ENCODE measurements at places on chromosomes 11 and 22.

DNA sequence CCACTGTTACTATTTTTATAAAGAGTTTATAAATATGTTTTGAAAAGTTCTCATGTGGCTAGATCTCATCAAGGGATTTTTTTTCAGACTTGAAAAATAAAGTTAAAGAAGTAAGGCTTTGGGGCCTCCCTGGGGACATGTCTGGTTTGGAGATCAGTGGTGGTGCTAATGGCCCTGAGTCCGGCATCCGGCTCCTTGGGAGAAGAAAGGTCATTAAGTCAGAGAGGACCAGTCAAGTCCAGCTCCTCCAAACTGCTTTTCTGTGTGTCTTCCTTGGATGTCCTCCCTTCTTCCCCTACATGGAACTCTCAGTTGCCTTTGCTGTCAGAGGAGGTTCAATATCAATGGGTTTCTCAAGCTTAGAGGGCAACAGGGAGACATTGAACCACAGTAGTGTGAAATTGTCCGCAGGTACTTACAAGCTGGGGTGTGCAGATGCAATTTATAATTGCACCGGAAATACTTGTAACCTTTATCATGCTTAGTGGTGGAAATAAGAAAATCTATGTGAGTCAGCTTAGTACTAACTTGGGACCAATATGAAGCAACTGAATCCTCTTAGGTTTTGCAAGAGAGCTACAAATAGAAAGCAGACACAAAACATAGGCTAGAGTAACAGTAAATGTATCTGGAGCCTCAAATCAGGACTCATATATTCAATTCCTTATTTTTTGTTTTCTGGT, 144.3 kb downstream of the TEAD1 start:
- no peak for DNase-seq

DNA sequence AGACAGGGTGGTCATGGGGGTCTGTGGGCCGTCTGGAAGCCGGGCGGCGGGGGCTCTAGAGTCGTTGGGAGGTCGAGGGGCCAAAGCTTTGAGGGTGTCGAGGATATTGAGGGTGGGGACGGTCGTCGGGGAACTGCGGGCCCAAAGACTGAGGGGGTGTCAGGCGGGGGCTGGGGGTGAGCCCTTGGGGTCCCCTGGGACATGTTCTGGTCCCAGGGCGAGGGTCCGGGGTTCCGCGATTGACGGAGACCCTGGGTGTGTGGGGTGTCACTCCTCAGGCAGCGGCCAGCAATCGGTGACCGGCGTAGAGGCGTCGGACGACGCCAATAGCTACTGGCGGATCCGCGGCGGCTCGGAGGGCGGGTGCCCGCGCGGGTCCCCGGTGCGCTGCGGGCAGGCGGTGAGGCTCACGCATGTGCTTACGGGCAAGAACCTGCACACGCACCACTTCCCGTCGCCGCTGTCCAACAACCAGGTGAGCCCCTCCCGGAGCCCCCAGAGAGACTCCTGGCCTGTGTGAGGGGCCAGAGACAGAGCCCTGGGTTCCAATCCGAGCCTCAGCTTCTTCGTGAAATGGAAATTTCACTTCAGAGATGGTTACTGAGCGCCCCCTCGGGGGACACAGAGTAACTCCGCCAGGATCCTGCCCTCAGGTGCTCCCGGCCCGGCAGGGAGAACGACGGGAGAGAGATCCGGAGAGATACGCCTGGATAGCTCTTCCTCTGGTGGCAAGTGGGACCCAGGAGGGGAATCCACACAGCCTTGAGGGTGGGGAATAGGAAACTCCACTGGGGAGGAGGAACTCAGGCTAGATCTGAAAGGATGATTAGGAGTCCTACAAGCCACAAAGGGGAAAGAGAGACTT, 714 bp downstream of the SDF2L1 start:
- peak; percentile 79 for DNase-seq

- no peak for DNase-seq
These were observed 10.7 kb upstream of the TXN2 start for GRCh38 chr22:36492109-36492508.

- DNase-seq, result peak; percentile 40
These were observed 5.2 kb upstream of the MUC5AC start for GRCh38 chr11:1152316-1153104.

DNA sequence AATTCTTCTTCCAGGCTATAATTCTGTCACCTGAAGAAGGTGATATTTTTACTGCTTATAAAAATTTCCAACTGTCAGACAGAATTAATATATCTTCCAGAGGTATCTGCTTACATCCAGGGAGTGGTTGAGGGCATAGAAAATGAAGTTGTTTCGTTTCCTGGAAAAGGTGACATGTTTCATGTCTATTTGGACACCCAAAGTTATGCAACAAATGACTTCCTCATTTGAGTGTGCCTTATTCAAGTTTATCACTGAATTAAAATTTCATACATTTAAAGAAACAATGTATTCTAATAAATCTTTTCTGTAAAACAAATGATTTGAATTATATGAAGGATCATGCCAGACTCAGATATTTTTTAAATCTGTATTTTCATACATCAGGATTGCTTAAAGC, 8.5 kb upstream of the GRAMD1B start:
- no peak for DNase-seq

GRCh38 chr11:30125456-30125855, 105.4 kb upstream of the FSHB start:
- no peak for DNase-seq

DNA sequence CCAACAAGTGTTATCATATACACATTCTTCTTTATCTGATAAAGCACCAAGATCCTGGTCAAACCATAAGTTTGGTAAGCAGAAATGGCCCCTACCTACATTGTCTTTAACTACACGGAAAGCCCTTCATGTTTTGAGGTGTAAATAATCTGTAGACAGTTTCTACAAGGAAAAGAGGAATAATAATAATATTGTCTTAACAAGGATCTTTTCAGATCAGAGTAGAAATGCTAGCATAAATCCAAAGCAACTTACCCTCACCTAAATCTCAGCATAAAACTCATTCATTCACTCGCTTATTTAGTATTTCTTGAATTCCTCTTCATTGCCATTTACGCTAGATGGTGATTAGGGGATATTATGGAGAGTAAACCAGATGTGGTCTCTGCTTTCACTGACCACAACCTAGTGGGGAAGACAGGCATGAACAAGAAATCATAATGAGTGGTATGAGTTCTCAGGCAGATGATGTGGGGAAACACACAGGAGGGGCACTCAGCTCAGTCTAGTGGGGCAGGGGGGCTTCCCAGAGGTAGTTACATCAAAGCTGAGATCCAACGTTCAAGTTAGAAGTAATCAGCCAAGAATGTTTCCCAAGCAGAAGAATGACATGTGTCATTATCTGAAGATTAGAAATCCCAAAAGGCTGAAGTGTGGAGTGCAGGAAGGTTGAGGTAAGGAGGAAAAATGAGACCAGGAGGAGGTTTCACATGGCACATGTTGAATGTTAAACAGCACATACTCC, 65.4 kb upstream of the ZC3H12C start:
- DNase-seq, result no peak

- no peak for DNase-seq
These were observed 31.7 kb upstream of the CXCR5 start for GRCh38 chr11:118851970-118852369.

- DNase-seq, result peak; percentile 39
These were observed 653 bp downstream of the GRK3 start for GRCh38 chr22:25564979-25565677.

DNA sequence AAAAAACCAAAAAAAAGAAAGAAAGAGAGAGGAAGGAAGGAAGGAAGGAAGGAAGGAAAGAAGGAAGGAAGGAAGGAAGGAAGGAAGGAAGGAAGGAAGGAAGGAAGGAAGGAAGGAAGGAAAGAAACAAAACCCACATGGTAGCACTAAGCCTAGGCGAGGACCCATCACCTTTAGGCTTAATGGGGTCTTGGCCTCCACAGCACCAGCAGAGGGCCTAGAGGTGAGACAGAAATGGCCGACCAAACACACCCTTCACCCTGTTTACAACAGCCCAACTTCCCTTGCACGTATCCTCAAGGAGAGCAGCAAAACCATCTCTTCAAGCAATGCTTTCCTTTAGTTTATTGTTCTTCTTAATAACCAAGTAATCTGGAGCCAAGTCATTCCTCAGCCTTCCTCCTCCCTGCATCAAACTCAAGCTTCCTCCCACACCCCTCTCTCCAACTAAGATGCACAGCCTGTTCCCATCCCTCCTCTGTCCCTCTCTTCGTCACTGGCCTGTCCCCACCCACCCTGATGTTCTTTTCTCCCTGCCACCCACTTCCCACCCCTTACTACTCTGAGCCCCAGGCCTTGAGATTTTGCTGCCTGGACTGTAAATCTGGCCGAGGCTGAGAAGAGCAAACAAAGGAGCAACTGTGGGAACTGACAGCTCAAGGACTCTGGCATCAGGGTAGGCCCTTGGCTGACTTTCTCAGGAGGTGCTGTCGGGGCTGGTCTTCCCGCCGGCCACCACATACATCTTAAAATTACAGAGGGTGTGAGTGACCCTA, 26.0 kb downstream of the POU2AF1 start:
- DNase-seq, result no peak

- DNase-seq, result no peak
These were observed 7.5 kb upstream of the ST3GAL4 start for GRCh38 chr11:126347751-126348668.

DNA sequence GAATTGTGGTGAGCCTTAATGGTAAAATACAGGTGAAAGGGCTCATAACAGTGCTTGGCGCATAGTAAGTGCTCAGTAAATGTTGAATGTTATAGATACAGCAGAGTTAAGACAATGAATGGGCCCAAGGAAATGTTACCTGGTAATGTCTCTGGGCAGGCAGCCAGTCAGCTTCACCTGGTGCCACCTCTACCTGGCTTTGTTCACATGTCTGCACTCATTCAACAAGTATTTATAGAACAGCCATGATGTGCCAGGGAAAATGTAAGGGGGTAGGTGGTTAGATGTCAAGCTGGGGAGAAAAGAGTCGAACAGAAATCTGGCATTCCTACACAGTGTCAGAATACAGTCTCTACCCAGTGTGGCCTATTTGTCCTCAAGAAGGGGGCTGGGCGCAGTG, 238.8 kb upstream of the SYN3 start:
- no peak for DNase-seq

DNA sequence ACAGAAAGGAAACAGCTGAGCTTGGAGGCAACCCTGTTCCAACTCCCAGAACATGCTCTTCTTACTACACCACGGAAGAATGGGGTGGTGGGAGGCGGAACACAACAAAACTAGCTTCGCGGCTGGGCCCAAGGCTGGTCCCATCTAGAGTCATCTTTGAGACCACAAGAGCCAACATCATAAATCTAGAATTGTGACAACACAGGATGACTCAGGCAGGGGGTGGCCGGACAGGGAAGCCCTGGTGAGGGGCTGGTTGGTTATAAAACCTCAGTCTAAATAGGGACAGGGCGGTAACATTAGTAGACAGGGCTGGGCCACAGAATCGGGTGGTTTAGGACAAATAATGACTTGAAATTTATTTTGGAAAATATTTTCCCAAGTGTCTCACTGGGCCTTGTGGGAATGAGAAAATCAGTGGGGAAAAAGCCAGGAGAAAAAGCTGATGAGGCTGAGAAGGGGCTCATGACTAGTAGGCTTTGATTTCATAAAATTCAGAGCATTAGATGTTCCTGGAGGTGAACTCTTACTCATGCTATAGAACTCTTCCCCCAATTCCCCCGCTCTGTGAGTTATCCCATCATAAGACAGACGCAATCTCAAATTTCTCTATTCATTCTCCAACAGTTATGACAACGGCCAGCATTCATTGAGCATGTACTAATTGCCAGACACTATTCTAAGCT, 151.8 kb upstream of the TIMP3 start:
- DNase-seq, result peak; percentile 21

DNA sequence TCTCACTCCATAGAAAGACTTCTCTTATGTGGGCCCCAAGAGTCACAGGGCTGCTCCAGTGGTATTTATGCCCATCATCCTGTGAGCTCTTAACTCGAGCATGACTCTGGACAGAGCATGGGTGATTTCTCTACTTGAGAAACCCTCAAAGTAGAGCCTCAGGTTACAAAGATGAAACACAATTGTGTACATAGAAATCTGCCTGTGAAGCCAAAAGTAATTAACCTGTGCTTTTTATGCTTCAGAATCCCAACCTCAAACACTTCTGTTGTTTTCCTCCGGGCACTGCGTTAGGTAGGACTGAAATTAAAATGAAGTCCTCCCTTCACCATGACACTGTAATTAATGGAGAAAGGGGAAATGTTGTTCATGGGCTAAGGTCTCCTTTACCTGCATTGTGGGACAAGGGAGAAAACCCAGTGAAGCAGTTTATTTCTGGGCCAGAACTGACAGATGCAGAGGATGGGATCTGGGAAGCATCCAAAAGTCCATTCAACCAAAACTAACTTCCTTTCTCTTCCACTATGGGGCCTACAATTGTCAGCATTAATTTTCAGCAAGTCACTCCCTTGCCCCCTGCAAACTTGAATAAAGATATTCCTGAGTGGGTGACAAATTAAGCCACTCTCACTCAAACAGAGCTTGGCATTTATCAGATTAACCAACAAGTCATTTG, 24.1 kb upstream of the POU2AF1 start:
- no peak for DNase-seq

- DNase-seq, result no peak
These were observed 22.8 kb downstream of the LARGE1 start for GRCh38 chr22:33897448-33897835.

DNA sequence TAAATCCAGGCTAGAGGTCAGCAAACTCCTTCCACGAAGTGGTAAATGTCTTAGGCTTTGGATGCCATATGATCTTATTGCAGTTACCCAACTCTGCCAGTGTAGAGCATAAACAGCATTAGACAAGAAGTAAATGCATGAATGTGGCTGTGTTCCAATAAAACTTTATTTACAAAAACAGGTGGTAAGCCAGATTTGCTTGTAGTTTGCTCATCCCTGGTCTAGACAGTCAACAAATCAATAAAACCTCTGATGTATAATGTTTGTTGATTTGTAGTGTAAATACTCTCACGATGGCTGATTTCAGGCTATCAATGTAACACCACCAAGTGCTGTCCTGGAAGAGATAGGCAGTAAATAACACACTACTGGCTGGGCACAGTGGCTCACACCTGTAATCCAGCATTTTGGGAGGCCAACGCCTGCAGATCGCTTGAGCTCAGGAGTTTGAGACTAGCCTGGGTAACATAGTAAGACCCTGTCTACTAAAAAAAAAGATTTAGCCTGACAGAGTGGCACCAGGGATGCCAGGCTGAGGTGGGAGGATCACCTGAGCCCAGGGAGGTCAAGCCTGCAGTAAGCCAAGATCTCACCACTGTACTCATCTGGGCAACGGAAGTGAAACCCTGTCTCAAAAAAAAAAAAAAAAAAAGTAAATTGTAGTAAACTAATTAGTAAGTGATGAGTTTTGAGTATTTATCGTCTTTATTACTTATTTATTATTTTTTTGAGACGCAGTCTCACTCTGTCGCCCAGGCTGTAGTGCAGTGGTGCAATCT, 6.9 kb upstream of the CATSPER1 start:
- DNase-seq, result no peak

DNA sequence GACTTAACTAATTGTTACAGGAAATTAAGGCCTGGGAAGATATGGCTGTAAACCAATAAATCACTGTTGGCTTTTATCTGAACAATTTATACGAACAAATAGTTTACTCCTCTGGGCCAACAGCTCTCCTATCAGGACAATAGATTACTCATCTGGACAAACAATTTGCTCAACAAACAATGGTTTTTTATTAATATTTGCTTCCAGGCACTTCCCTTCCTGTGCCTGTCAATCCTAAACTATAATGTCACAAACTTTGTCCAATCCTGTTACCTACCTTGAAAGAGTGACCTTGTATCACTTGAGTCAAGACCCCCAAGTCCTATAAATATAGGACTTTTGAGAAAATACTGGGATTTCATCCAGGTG, 87.6 kb upstream of the OR9Q1 start:
- DNase-seq, result no peak

Measured in activated CD4-positive, alpha-beta T cell treated with anti-CD3 and anti-CD28 coated beads, Interleukin-2, Interleukin-6, amounts not matched to agents 100 ng/mL and 50 ng/mL, durations not matched to agents 16 hours and 8 hours (primary cell).